ENCODE measurements at places on chromosomes 7 and 10.

GRCh38 chr10:2878818-2879217 lies 188.5 kb upstream of the PFKP start:
- no peak for DNase-seq

GRCh38 chr10:14385596-14386593 lies 55.2 kb upstream of the FRMD4A start:
- peak; percentile 31 for DNase-seq

GRCh38 chr10:57791546-57791945 lies 476.1 kb downstream of the IPMK start:
- no peak for DNase-seq

GRCh38 chr7:2192831-2193534 lies 39.8 kb downstream of the MAD1L1 start:
- DNase-seq: no peak

Data from MM.1S (cell line).